ENCODE measurements at places on chromosomes 2 and 18.

DNA sequence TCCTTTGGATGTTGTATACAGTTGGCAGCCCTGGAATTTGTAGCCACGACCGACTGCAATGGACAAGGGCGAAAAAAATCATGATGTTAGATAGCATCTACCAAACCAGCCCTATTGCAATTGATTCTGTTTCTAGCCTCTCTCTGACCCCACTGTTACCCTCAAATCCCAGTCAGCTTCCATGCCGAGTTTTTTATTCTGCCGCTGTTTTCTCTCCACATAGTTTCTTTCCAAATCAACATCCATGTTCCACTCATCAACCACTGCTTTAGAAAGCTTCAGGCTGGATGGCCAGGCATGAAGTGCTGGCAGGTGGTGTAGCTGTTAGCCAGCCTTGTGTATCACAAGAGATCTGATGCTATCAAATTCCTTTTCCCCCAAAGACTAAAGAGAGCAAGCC is 272.8 kb downstream of the FIGN start:
- no peak for DNase-seq

- DNase-seq = no peak
Observed at GRCh38 chr2:221377066-221377465, 195.0 kb downstream of the EPHA4 start.

DNA sequence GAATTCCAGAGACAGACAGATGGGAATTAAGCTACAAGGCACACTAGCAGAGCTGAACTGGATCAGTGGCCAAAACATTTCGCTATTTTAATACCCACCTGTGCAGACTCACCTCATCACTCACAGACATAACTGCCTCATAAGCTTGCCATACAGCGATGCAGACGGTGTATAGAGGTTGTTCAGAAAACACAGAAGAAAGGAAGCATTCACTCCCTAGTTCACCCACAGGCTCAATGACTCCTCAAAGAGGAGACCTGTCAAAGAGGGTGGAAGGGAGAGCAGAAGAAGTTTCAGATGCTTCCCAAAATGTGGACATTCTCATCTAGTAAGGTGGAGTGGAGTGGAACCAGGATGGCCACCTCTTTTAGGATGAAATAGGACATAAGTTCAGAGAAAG is 81.7 kb upstream of the SPHKAP start:
- no peak for DNase-seq

GRCh38 chr2:187838690-187839089 is 284.5 kb upstream of the TFPI start:
- DNase-seq = no peak

DNA sequence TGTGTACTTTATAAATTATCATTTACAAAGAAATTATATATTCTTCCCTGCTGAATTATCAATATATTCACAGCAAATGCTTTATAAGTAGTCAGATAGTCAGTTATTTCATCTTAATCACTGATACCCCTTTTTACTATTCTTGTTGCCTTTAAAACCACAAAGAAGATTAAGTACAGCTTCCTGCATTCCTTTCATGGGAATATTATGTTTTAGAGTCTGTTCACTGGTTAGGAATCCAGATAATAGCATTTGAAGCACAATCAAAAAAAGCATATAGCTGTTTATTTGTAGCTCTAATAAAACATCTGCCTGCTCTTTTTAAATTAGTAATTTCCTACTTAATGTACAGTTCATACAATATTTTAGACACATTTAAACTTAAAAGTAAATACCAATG is 508.9 kb downstream of the FBXO15 start:
- no peak for DNase-seq

GRCh38 chr2:85579266-85579935 is 2.0 kb downstream of the VAMP8 start:
- no peak for DNase-seq

- DNase-seq = no peak
Observed at GRCh38 chr2:26453421-26454329, 24.2 kb downstream of the OTOF start.

GRCh38 chr2:40396124-40396523 is 55.8 kb downstream of the SLC8A1 start:
- no peak for DNase-seq

- DNase-seq = no peak
Observed at GRCh38 chr2:86584151-86584913, 21.1 kb upstream of the CHMP3 start.

DNA sequence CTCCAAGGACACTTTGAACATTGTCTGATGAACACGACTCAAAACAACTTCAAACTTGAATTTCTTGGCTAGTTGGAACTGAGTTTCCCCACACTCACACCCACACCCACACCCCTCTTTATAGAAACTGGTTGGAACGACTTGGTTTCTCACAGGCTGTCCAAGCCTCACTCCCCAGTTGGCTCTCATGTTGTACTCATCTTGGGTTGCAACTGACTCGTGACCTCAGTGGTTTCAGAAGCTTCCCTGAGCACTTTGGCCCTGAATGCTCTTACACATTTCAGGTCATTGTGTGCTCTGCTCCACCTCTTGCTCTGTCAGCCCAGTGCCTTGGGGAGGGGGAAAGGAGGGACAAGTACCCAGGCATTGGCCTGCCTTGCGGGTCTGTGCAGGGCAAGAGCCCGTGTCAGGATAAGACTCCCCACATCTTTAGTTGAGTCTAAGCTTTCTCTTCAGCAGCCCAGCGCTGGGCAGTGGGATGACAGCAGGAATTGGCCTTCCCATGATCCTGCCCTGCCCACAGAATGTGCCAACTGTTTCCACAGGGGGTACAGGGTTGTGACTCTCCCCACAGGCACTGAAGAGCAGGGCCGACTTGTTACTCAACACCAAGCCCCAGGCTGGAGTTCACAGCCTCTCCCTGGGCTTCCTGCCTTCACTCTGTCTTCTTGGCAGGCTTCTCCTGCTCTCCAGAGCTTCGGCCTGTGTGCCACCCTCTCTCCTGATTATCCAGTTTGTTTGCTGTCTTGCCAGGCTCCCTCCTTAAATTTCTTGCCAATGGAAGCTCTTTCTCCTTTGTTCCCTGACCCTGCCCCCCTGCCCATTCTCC is 104.6 kb downstream of the RTN4 start:
- DNase-seq = peak; percentile 40

- no peak for DNase-seq
Observed at GRCh38 chr2:102110171-102110570, 32.4 kb upstream of the IL1R1 start.

- no peak for DNase-seq
Observed at GRCh38 chr2:203070701-203071100, 56.0 kb downstream of the NBEAL1 start.

DNA sequence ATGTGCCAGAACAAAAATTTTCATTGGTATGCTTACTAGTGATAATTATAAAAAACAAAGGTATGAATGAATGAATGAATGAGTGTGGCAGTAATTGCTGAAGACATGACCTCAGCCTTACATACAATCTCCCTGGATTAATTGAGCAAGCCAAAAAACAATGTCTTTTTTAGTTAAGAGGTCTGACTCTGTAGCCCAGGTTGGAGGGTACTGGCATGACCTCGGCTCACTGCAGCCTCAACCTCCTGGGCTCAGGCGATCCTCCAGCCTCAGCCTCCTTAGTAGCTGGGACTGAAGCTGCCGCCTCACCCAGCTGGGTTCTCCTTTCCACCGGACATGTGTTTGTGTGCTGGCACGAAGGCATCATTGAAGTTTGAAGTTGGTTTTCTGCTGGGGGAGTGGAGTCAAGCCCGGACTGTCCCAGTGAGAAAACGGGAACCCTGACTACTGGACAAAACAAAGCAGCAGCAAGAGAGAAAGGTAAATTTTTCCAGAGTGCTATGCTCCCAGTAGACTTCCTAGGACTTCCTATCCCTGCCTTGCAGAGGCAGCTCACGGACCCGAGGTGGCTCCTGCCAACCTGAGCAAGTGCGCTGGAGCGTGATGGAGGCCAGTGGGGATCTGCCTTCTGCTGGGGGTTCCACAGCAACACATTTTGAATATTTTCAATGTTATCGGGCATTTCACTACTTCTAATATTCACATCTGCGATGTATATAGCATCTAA is 6.4 kb upstream of the IMP4 start:
- DNase-seq = no peak

DNA sequence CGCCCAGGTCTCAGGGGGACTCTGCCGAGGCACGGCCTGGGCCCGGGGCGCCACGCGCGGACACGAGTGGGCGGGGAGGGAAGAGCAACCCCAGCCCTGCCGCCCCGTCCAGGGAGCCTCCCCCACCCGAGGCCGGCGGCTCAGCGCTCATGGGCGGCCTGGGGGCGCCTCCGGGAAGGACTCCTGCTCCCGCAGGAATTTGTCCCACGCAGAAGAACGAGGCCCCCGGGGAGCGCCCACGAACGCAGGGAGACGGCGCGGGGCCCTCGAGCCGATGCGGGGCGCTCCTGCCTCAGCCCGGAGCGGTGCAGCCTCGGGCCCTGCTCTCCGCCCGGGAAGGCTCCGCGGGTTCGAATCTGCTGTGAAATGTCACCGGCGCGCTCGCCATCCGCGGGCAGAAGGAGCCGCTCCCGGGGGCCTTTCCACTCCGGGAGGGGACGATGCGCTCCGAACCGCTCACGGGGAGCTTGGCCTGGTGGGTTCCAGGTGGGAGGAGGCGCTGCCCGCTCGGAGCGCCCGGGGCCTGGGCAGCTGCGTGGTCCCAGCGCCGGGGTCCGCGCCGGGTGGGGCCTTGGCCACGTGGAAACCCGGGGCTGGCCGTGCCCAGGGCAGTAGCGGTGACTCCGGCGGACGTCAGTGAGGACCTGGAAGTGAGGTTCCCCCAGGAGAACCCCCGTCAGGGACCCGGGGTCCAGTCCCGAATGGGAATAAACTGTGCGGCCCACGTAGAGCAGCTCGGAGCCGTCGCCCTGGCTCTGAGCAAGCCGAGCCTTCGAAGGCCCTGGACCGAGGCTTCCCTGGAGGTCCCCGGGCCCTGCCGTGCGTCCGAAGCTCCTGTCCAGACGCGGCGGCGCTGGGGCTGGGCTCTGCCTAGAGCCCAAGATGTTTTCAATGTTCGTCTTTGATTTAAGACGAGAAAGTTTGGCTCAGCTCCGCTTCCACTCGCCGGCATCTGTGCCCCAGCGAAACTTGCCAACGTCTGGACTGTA is 41.4 kb upstream of the CTDP1 start:
- DNase-seq = no peak

GRCh38 chr2:225471039-225471438 is 71.5 kb downstream of the NYAP2 start:
- DNase-seq = no peak

DNA sequence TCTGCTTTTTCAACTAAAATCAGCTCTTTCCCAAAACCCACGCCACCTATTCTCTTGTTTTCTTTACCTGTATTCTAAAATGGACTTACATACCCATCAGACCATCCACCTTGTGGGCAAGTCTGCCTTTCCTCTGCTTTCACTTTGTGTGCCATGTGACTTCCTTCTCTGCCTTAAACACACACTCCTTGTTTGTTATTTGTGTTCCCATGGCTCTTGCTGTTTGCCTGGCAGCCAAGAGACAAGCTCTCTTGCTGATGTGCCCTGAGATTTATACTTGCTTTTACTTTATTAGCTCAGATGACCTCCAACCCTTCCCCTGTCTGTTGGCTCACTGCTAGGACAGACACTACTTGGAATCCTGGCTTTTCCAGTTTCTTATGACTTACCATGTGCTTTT is 309.7 kb upstream of the LRRTM4 start:
- DNase-seq = no peak

DNA sequence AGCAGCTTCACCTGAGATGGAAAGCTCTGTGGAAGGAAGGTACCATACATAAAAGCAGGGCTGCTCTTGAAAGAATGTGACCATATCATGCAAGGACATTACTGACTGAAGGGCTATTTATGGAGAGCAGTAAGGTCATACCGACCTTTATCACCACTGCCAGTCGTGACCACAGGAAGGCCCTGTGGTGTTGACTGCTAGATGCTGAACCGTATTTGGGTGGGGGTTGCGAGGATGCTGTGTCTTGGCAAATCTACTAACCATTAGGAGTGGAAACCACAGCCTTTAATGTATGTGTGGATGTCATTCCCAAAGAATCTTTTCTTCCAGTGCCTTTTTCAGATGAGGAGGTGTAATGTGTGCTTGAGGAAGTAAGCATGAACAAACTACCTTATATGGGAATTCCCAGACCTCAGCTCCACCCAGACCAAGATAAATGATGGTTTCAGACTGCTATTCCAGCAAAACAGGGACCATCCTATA is 60.8 kb downstream of the LIMS1 start:
- no peak for DNase-seq

GRCh38 chr2:9356261-9356660 is 67.1 kb downstream of the ITGB1BP1 start:
- no peak for DNase-seq

DNA sequence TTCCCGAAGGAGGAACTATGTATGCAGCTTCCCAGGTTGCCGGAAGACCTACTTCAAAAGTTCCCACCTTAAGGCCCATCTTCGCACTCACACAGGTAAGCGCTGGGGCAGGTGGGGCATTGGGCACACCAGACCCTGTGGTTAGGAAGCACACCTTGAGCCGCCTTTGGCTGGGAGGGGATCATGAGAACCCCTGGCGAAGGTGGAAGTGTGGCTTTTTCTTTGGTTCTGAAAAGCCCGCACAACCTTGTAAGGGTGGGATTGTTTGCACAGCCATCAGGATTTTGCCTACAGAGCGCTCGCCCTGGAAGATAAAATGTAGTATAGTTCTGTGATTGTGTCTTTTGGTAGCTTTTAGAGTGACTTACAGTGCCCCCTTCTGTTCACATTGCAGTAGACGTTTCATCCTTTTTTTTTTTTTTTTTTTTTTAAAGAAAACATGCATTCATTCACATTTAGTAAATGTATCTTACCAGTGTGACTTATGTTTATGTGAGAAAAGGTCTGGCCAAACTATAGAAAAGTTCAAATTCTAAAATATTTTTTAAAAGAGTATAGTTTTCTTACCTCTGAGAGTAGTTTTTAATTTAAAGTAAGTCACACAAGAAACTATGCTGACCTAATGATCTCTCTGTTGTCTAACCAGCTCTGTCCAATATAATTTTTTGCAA is 5.3 kb downstream of the KLF11 start:
- no peak for DNase-seq

GRCh38 chr2:54529935-54530334 is 73.8 kb downstream of the SPTBN1 start:
- DNase-seq = no peak

- DNase-seq = no peak
Observed at GRCh38 chr2:184312970-184313369, 285.4 kb upstream of the ZNF804A start.

DNA sequence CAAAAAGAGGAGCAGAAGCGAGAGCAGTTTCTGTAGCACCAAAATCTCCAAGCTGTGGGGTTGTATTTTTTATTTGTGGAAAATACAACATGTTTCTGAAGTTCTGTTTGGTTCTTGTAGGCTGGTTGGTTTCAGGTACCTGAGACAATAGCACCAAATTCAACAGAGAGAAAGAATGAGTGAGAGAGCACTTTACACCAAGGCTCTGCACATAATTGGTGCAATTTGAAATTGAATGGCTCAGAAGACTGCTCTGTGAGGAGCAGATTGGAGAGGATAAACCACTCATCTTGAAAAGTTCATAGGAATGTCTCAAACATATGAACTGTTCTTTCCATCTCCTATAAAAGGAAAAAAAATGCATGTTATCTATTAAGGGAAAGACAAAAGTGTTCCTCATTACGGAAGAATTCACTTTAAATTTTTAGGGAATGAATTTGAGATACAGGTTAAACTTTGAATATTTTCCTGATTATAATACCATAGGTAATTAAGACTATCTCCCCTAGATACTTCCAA is 175.1 kb downstream of the ATAD2B start:
- no peak for DNase-seq

GRCh38 chr2:69911985-69912563 is 2.8 kb upstream of the MXD1 start:
- DNase-seq = no peak
